Activated CD8-positive, alpha-beta memory T cell treated with anti-CD3 and anti-CD28 coated beads for 1 hour (primary cell): ENCODE measurements at places on chromosomes 12 and 14.

GRCh38 chr12:63882844-63883243 lies 38.3 kb downstream of the SRGAP1 start:
- DNase-seq, result no peak

DNA sequence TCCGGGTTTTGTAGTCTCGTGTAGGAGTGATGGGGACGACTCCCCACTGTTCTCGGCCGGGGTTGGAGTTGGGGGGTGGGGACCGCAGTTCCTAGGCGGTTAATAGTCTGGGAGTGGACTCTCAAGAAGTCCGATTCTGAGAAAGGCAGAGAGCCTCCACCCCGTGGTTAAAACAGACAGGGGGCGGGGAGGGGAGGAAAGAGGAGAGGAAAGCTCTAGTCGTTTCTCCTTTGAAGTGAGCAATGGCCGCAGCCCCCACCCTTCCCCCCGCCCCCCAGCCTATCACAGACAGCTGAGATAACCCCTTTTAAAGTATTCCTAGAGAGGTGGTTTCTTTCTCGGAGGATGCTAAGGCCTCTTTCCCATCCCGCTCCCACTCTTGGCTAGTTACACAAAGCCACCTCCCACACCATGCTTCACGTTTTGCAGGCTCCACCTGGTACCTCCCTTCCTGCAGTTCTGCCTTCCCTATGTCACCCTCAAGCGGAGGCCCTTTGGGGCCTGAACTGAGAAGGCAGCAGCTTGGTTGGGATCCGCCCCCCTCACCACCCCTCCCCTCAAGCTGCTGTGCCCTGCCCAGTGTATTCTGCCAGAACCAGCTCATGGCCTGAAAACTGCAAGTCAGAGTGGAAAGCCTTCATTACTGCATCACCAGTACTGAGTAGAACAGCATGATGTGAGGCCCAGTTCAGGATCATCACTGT lies 853 bp downstream of the USP5 start:
- DNase-seq, result no peak

DNA sequence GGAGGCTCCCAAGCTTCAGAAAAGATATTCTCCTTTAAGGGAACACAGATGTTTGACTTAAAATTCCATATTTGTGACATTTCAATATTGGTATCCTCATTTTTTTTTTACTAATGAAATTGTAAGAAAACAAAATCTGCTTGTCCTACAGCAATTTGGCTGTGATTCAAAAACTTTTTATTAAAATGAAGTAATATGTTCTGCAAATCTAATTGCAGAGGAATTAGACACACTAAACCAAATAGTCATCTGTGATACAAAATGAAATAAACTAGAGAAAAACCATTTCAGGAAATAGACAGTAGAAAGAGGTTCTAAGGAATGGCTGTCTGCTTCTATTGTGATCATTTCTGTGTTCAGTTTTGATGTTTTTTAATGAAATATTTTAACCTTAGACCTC lies 50.1 kb upstream of the HIF1A start:
- no peak for DNase-seq

- DNase-seq, result peak; percentile 22
Observed at GRCh38 chr14:99946652-99947489, 118.4 kb upstream of the EVL start.

- DNase-seq, result no peak
Observed at GRCh38 chr12:21337453-21337852, 2.7 kb upstream of the SLCO1A2 start.

GRCh38 chr12:131378861-131379665 lies 331.8 kb upstream of the SFSWAP start:
- DNase-seq, result no peak

- DNase-seq, result no peak
Observed at GRCh38 chr12:77435446-77436091, 370.2 kb upstream of the E2F7 start.

DNA sequence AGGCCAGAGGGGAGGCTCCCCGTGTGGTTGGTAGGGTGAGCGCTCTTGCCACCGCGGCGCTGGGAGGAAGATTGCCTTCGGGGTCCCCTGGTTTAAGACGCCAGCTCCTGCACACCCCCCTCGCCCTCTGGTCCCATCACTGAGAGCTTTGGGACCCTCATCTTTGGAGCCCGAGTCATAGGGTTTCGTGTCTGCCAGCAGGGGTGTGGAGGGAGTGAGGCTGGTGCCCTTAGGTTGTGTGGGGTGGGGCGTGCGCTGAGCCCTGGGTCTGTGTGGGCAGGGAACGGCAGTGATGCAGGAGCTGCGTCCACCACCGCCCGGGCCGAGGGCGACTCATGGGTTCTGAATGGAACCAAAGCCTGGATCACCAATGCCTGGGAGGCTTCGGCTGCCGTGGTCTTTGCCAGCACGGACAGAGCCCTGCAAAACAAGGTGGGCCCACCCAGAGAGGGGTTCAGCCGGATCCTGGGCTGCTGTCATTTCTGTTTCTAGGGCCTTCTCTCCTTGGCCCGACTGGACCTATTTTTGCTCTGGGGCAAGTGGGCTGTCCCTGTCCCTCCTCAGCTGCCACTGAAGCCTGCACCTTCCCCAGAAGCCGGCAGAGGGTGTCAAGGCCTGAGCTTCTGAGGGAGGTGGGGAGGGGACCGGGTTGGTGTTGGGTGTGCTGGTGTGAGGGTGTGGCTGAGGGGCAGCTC lies 12.1 kb downstream of the ACADS start:
- no peak for DNase-seq

DNA sequence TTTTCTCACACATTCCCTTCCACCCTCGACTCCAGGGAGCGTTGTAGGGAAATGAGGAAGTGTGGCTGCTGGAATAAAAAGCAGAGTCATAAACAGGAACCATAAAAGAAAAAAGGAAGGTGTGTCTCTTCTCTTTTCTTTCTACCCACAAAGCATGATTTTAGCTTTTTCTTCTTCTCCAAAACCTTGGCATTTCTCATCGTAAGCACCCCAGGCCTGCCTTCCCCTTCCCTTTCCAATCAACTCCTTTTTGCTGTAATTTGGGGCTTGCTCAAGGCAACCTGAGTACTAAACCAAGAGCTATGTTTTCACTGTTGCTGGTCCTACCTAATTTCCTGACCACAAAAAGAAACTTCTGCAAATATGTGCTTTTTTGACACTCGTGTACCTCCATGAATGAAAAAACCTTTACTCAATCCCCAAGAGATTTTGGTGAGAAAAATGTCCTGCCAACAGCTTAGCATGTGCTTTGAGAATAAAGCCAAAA lies 9.2 kb downstream of the PLBD1 start:
- DNase-seq, result no peak

- no peak for DNase-seq
Observed at GRCh38 chr14:103576371-103577024, 13.7 kb downstream of the COA8 start.

- no peak for DNase-seq
Observed at GRCh38 chr14:79825046-79825521, 386.2 kb downstream of the DIO2 start.

DNA sequence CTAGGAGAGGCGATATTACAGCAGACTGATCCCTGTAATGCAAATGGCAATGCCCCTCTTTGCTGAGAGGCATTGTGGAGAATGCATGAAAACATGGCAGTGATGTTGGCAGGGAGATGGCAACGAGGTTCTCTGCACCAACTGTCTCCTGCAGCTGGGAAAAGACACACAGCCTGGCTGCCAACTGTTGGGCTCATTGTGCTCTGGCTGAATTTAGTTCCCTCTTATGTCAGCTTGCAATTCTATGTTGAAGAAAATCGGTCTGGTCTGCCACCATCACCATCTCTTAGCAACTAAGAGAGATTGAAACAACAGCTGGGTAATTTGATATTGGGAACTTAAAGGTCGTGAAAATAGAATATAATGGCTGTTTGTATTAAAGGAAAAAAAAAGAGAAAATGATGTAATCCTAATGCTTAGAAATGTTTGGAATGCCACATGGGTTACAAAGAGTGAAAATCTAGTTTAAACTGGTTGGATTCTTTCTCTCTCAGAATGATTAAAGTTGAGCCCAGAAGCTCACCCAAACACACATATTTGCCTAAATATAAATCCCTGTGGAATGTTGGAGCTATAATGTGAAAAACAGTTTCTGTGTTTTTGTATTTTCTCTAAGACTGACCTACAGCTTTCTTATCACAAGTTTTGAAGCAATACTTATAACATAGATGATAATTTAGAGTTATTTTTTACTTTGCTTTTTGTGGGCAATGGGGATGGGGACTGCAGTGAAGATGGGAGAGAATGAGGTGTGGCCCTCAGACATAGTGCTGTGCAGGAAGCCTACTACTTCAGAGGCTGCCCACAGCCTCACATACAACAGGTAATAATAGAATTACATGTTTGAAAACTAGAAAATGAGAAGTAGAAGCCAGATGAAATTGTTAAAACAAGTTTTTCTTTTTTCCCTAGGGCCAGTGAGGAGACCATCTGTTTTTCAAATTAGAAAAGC lies 143.7 kb downstream of the AKAP6 start:
- DNase-seq, result no peak

DNA sequence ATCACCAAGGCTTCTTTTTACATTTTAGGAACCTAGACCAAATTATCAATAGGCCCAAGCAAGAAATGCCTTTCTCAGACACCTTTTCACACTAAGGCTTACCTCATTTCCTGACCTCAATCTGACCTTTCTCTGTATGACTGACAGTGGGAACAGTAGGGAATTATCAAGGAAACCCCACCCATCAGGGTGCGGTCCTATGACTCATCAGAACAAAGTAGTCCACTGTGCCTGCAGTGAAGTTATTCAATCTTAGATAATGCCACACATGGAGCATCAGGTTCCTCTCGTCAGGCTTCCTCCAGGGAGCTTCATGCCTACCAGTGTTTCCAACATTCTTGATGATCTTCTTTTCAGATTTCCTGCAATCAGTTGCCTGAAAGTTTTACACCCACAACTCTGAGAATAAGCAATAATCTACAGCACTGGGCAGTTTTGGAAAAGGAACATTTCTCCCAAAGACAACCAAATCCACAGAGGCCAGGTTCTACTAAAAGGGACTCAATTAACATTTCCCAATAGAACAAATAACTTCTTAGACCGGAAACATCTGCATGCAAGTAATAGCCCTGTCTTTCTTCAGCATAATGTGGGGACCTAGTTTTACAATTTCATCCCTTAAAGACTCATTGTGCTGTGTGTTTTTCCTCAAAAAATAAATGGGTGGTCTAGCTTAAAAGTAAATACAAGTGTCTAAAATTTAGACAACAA lies 35.9 kb upstream of the TMTC2 start:
- no peak for DNase-seq

GRCh38 chr14:90654831-90655276 lies 161.4 kb downstream of the TTC7B start:
- no peak for DNase-seq

- DNase-seq, result no peak
Observed at GRCh38 chr12:65334521-65334920, 56.0 kb downstream of the MSRB3 start.

- DNase-seq, result no peak
Observed at GRCh38 chr12:131445184-131445774, 265.6 kb upstream of the SFSWAP start.

DNA sequence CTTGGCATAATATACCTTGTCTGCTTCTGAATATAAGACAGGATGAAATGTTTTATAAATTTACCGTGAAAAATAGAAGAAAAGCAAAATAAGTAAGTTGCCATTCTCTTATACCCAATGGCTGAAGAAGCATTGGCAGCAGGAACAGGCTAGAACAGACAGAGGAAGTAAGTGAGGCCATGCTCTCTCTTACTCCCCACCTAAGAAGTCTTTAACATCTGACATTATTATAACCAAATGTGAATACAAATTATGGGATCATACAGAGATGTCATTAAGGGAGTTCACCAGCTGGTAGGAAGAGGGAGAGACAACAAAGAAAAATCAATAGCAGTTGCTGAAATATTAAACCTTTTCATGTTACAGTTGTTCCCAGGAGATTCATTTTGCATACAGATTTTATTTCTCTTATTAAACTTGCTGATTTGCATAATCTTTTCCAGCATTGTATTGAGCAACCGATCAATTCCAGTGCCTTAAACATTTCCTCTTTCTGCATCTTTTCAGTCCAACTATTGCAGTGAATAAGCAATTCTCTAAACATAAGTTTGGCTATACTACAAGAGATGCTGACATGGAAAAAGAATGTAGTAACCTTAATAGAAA lies 270.6 kb downstream of the SLC6A15 start:
- DNase-seq, result no peak

- no peak for DNase-seq
Observed at GRCh38 chr14:24145690-24146452, 539 bp downstream of the PSME2 start.

- no peak for DNase-seq
Observed at GRCh38 chr14:52848626-52849025, 57.2 kb upstream of the GNPNAT1 start.

- no peak for DNase-seq
Observed at GRCh38 chr12:26122681-26123481, 2.0 kb downstream of the BHLHE41 start.

DNA sequence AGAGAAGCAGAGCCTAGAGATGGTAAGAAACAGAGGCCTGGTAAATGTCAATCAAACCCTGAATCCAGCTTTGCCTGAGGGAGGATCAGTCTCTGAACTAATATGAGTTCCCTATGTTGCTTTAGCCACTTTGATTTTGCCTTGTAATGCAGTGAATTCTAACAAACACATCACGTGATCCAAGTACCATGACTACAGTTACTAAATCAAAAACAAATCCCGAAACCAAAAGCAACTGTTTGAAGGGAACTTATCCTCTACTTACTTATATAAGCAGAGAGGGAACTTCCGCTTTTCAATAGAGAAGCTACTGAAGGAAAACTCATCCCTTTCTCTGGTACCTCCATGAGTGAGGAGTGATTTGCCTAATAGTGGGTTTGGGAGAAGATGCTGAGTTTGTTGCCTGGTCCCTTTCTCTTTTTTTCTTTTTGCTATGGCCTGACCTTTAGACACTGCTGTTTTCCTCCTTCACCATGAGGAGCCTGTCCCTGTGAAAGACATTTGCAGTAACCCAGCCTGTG lies 7.7 kb upstream of the PPTC7 start:
- DNase-seq, result no peak

- no peak for DNase-seq
Observed at GRCh38 chr12:32644431-32644830, 34.7 kb upstream of the DNM1L start.

DNA sequence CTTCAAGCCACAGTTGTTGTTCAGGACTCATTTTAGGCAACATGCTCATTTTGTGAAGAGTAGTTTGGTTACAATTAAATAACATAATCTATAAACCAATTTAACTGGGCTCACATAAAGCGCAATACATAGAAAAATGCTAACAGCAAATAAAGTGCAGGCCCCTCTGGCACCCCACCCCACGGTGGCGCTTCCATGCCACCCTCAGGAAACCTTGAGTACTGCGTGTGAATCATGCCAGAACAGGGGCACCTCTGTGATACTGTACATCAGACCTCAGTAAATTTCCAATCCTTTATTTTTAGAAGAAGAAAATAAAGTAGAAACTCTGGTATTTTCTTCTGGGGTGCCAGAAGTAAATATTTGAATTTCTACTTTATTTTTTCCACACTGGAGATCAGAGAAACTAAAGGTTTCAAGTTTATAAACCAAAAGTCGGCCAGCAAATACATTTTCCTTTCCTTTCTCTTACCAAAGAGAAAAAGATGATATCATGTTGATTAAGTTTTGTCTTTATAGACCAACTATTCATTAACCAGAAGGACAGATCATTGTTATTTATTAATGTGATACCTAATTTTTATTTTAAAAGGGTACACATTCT lies 316.8 kb downstream of the PAWR start:
- no peak for DNase-seq
